ENCODE measurements at places on chromosomes 1 and 21. TPM values are rescaled to one million over a fixed set of nuclear protein-coding genes. Genes with fewer than 3 reads are reported as not detected.
A peak's percentile ranks its signal among the peaks of the same experiment; 100 is the strongest.

GRCh38 chr1:2555634-2556276 is 416 bp upstream of the TNFRSF14 start:
- peak; percentile 75 for DNase-seq

- no peak for DNase-seq
Measured at GRCh38 chr1:151478923-151479322, 19.6 kb upstream of the POGZ start.

DNA sequence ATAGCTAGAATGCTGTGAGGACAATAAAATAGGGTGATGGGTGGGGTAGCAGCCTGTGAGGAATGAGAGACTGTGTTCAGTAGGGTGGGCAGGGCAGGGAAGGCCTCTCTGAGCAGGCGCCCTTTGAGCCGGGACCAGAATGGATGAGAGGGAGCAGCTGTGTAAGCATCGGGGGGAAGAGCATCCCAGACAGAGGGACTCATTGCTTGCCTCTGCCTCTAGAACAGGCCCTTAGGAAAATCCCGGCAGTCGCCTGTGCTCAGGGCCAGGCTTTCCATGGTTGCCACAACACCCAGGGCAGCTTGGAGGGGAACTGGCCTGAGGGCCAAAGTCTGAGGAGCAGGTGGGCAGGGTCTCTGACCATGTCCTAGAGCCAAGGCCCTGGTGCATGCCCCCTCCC is 774 bp downstream of the SLC2A7 start:
- DNase-seq, result no peak

- no peak for DNase-seq
Measured at GRCh38 chr1:164950541-164950986, 391.6 kb downstream of the PBX1 start.

DNA sequence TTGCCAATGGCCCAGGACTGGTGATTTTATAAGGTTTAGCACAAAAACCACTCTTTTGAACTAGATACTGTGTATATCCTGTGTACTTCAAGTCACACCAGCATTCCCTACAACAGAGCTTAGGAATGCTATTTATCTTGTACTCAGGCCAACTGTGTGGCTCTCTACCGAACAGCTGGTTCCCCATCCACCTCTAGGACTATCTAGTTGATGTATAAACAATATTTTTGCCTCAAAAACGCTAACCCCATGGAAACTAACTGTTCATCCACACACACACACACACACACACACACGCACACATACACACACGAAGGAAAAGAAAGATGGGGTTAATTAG is 28.7 kb upstream of the SLC45A3 start:
- no peak for DNase-seq

DNA sequence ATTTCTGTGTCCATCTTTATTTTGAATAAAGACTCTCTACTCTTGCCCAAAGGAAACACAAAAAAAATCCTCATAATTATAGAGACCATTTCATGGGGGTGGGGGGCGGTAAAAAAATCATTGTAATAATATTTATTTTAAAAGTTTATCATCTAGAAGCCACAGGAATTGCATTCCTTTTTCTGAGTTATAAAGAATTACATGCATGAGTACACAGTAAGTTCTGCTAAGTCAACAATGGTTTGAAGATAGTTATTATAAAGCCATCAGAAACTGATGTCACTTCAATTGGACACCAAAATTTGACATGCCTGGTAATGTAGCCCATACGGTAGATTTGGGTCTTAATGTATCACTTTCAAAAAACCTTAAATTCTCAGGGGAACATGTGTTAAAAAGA is 478.1 kb upstream of the NR5A2 start:
- no peak for DNase-seq

GRCh38 chr1:240455228-240455821 is 156.6 kb downstream of the GREM2 start:
- DNase-seq, result no peak

- DNase-seq, result no peak
Measured at GRCh38 chr1:69794831-69795230, 227.1 kb downstream of the LRRC7 start.

DNA sequence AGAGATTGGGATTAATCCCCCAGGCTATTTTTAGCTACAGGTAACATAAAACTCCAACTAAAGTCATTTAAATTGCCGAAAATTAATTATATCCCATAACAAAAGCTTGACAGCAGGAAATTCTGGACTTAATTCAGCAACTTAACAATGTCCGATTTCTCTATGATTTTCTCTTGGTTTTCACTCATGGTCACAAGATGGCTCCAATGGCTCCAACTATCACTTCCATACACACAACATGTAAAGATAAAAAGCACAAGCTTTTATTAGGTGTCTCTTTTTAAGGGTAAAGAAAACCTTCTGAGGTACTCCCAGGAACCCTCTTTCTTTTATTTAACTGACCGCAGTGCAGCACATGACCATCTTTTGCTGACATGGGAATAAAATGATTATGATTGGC is 363.5 kb upstream of the PTBP2 start:
- DNase-seq, result no peak

GRCh38 chr21:45136927-45137611 is 62.7 kb downstream of the ADARB1 start:
- peak; percentile 44 for DNase-seq

- DNase-seq, result no peak
Measured at GRCh38 chr1:33985656-33986055, 121.8 kb downstream of the HMGB4 start.

GRCh38 chr1:198333744-198334143 is 176.9 kb downstream of the NEK7 start:
- no peak for DNase-seq

- DNase-seq, result no peak
Measured at GRCh38 chr1:170634824-170635410, 29.0 kb upstream of the PRRX1 start.

GRCh38 chr1:112767646-112768045 is 52.5 kb upstream of the PPM1J start:
- DNase-seq, result no peak

DNA sequence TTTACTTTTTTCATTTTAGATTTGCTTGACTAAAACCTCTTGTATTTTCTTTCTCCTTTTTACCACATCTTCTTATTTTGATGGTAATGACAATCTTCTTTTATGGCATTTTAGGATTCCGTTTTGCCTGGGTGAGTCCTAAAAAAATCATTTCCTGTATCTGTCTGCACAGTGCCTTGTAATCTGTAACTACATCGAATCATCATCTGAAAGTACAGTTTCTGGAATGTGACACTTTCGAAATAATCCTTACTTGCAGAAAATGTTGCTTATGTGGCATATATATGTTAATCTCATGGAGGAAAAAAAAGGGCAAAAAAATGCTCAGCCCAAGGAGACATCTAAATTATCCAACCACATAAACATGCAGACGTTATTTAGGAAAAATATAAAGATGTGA is 29.0 kb downstream of the GREM2 start:
- DNase-seq, result no peak

DNA sequence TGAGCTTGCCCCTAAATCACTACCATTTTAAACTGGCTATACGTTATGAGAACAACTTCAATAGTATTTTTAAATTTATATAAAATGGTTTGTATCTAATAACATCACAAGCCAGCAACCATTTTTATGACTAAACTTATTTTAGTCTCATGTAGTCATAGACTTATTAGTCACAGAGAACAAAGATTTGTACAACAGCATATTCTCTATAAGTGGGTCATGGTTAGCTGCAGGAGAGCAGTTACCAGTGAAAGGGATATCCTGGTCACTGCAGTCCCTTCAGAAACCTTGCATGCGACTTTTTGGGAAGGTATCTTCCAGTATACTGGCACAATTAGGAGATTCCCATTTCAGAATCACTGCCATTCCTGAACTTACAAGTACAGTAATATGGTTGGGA is 90.0 kb downstream of the HFM1 start:
- DNase-seq, result no peak

DNA sequence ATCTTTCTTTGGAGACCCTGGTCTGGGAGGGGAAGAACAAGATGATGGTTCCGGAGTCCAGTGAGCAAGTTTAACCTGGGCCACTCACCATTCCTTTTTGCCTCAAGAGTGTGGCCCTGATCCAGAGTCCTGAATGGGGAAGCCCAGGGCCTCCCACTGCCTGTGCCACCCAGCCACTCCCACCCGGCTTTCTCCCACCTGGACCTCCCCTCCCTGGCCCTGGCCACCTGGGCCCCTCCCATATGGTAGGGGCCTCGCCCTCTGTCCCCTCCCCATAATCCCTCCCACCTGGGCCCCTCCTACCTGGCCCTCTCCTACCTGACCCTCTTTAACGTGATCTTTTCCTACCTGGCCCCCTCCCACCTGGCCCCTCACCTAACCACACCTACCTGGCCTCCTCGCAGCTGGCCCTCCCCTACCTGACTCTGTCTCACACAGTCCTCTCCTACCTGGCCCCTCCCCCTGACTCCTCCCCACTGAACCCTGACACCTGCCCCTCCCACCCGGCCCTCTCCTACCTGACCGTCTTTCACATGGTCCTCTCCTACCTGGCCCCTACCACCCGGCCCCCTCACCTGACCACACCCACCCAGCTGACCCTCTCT is 220.7 kb upstream of the VAMP3 start:
- no peak for DNase-seq

DNA sequence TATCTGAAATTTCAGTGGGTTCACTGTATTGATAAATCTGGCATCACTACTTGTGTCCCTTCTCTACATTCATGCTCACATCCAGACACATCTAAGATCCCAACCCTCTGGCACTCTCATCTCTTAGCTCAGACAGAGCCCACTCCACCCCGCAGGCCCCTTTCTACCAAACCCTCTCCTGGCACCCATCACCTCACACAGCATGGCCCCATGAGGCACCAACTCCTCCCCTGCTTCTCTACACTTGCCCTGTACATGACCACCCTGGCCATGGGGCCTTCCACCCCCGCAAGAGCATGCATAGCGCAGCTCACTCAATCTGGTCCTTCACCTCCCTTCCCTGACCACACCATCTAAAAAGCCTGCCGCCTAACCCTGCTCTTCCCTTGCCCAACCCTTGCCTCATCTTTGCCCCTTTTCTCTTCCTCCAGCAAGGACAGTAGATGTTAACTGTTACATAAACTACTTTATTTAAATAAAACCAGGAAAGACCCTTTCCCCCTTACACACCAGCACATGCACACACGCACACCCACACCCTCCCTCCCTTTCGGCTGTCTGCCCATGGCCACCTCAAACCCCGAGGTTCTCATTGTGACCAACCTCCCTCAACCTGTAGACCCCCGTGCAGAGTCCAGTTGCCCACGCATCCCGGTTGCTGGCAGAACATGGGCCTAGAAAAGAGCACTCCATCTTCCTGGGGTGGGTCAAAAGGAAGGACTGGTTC is 15.6 kb downstream of the SH3BP5L start:
- no peak for DNase-seq

GRCh38 chr21:42597487-42598158 is 55.8 kb upstream of the PDE9A start:
- DNase-seq, result no peak

- DNase-seq, result no peak
Measured at GRCh38 chr1:100100202-100100601, 32.5 kb downstream of the SASS6 start.

DNA sequence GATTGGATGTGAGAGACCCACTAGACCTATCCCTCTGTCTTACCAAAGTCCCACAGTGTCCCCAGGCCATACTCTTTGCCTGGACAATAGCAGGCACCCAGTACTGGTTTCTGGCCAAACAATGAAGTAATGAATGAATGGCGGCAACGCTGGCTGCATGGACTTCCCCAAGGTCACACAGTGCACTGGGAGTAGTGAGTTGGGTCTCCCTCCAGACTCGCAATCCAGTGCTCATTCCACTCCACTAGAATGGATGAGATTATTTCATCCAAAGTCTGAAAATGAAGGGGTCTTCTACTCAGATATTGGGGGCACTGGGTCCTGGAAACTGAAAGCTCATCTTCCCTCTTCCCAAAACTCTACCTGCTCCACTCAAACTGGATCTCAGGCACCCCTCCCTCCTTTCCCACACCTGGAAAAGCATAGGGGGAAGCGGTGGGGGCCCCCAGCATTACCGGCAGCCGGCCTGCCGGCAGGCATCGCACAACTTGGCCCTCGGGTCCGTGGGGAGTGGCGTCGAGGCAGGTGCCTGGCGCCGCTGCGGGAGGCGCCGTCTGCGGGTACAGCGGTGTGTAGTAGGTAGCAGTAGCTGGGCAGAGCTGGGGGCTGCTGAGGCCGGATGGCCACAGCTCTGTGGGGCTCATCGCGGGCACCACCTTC is 816 bp downstream of the E2F2 start:
- no peak for DNase-seq

- DNase-seq, result peak; percentile 67
Measured at GRCh38 chr1:234842726-234843641, 233.0 kb upstream of the IRF2BP2 start.

GRCh38 chr1:51818487-51818886 is 60.0 kb downstream of the NRDC start:
- DNase-seq, result no peak

Gene KCNJ10
- total RNA-seq, result not detected

Gene ABCB10
- 47.0 TPM for total RNA-seq

Gene SH2D5
- total RNA-seq, result 0.15 TPM

Gene KIF14
- 11.5 TPM for total RNA-seq

Gene GJA9
- total RNA-seq, result not detected

Gene TNFSF18
- total RNA-seq, result not detected

Gene PCBP3
- total RNA-seq, result 8.2 TPM

Gene TSPEAR
- not detected for total RNA-seq

Gene LCE2B
- total RNA-seq, result not detected

Gene CD101
- 1.0 TPM for total RNA-seq

Gene CLCA1
- total RNA-seq, result not detected

Gene RGS18
- total RNA-seq, result not detected

Gene ARTN
- total RNA-seq, result 0.88 TPM

Gene PGLYRP3
- total RNA-seq, result not detected
